Inflammatory macrophage treated with lipopolysaccharide for 1 hour (primary cell): ENCODE measurements at places on chromosomes 7 and 10.

- DNase-seq, result peak; percentile 18
These were observed 18.7 kb downstream of the PLXNA4 start for GRCh38 chr7:132557489-132558044.

DNA sequence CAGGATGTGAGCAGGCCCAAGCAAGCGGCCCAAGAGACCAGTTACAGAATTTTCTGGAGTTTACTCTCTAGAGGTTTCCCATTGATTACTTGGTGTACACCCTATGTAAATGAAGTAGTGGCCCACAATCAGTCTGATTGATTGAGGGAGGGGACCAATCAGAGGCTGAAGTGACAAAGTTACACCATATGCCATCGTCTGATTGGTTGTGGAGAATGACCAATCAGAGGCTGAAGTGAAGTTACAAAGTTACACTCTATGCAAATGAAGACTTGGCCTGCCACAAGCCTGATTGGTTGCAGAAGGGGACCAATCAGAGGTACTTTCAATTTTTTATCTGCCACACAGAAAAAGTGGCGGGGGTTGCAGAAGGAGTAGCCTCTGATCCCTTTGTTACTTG, 83.7 kb downstream of the KIF20B start:
- DNase-seq, result no peak

- DNase-seq, result no peak
These were observed 86.5 kb upstream of the GRB10 start for GRCh38 chr7:50869108-50869725.

- DNase-seq, result no peak
These were observed 1325.0 kb downstream of the XPNPEP1 start for GRCh38 chr10:108598320-108598695.

GRCh38 chr7:33425395-33425794, 296.0 kb downstream of the BBS9 start:
- no peak for DNase-seq

- DNase-seq, result no peak
These were observed 177.1 kb downstream of the ZNF248 start for GRCh38 chr10:37680243-37680683.

DNA sequence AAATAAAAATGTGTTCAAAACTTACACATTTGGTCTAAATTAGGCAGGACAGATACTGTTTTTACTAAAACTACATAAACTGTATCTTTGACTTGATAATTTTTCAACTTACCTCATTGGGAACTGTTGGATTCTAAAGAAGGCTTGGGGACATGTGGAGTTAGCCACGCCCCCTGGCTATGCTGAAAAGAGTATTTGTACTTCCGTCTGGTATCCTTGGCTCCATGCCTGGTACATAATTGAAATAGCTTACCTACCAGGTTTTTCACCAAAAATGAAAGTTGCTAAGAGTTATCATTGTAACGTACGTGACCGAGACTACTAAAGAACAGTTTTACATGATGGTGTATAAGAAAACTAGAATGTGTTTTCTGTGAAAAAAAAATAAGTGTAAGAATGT, 604.8 kb upstream of the IGFBP3 start:
- DNase-seq, result no peak

DNA sequence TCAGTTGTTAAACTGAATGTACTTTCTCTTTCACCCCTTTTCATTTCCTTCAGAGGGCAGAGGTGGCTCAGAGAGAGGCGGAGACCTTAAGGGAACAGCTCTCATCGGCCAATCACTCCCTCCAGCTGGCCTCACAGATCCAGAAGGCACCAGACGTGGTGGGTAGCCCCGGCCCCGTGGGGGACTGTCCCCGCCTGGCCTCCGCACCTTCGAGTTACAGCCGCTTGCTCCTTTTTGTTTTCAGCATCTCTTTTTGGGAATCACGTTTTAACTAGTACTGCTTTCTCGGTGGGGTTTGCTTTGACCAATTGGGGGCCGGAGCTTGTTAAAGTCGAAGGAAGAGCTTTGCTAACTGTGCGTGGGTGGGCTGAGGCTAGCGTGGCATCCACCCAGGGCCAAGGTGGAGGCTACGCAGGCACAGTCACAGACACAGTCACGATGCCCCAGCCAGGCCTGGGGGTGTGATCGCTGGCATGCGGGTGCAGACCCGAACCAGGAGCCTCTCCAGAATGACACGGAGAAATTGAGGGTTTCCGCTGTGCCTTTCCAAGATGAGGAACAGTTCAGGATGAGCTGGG, 116.2 kb upstream of the SH2B2 start:
- no peak for DNase-seq

DNA sequence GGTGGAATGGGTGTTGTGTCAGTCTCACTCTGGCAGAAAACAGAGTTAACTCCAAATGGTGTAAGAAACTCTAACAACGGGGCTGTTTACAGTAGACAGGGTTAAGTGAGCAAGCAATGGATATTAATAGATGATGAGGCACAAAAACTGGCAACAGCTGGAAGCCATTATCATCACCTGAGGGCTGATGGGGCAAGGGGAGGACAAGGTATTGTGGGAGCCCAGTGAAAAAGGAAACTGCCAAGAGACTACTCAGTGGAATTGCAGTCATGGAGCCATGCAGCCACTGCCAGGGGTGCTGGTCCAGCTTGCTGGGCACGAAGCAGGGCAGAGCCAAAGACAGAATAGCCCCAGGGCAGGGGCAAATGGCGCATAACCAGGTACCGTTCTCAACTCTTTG, 260.7 kb downstream of the BICC1 start:
- no peak for DNase-seq

DNA sequence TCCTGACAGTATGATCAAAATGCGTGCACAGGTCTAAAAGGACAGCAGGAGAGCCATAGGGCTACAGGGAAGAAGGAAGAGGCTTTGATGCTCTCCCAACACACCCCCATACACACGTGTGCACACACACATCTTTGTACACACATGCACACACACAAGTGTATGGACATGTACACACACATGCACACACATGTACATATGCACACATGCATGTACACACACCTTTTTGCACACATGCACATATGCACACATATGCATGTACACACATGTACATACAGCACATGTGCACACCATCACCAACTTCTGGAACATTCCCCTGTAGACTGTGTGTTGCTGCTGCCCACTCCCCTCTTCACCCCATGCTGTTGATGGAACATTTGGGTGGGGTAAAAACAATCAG, 255.6 kb upstream of the CTBP2 start:
- DNase-seq, result no peak

DNA sequence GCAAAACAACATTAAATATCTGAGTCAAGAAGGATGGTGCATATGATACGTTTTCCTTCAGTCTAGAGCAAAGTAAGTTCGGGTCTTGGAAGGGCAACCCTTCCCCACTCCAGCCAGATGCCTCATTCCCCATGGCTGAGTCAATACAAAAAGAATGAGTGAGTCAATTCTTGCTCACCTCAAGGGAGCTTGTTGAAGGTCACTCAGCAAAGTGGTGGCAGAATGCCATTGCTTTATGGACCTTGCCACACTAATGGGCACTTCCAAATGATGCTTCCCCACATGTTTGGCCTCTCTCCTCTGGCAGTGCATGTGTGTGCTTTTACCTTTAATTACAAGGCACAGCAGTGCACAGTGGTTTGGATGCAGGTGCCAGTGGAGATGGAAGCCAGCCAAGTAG, 296.5 kb downstream of the SORCS3 start:
- DNase-seq, result no peak

- no peak for DNase-seq
These were observed 325.9 kb downstream of the ADARB2 start for GRCh38 chr10:1411451-1411850.

DNA sequence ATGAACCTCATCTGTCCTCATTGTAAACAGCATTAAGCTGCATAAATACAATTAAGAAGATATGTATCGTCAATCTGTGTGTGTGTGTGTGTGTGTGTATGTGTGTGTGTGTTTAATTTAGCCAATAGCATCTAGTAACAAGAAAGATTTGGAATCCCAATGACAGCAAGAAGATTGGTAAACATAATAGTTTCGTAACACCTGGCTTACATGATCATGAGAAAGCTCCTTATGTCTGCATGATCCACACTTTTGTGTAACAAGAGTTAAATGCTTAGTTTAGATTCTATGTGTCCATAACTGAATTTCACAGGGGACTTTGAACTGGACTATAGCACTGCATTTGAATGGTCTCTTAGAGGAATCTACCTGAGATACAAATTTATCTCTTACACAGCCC, 191.0 kb upstream of the BET1 start:
- no peak for DNase-seq

DNA sequence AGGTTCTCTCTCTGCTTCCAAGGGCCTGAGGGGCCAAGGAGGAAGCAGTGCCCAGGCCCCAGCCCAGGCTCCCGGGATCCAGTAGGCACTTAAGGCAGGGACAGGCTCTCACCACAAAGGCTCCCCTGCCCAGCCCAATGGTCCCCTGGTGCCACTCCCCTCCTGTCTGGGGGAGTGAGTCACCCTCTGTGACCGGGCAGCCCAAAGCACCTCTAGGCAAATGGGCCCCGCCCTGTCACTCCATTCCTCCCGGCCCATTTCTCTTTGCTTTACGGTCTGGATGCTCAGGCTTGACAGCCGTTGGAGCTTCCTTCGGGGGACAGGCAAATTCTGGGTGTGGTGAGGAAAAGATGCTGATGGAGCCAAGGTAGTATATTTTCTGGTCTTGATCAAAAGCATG, at the start of gene CALHM3:
Gene CALHM3 (minus strand): TSS at position 106 of the 400 bp plus-strand sequence. CDS start 208 bp downstream, outside the sequence.
- DNase-seq, result no peak

DNA sequence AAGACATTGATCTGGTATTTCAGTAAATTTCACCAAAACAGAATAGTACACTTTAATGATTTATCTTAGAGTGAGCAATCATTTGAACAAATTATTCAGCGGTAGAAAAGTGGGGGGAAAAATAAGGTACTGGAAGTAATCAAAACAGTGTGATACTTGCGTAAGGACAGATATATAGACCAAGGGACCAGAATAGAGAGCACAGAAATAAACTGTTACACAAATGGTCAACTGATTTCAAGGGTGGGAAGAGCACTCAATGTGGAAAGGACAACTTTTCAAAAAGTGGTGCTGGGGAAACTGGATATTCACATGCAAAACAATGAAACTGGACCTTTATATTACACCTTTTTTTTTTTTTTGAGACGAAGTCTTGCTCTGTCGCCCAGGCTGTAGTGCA, 119.9 kb downstream of the NRBF2 start:
- DNase-seq, result no peak

- DNase-seq, result no peak
These were observed 44.0 kb upstream of the HPSE2 start for GRCh38 chr10:99279626-99280111.

DNA sequence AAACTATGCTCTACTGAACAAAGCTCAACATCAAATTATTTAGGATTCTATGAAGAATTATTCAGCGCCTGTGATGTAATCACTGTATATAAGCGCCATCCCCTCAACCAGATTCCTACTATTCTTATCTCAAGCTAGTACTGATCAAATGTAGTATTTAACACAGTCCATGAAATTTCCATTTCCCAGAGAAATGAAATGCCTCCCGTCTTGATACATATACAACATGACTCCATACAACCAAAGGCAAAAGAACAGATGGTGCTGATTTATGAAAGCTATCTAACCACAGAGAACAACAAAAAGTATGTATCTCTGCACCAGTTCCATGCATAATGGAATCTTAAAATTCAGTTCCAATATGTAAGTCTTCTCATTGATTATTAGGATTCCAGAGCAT, 406.1 kb downstream of the PARD3 start:
- DNase-seq, result no peak

DNA sequence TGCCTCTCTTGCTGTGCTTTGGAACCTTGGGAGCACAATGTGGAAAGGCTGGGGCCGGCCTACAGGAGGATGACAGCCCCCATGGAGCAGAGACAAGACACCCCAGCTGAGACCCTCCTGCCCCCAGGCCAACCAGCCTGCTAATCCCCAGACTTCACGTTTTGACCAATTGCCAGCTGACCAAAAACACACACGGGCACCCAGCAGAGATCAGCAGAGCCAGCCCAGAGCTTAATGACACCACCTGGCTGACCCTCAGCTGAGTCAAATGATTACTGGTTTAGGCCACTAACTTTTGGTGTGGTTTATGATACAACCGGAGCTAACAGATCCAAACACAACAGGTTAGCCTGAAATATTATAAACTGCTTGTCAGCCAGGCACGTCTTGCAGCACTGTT, 111.2 kb upstream of the KIF5B start:
- DNase-seq, result no peak

DNA sequence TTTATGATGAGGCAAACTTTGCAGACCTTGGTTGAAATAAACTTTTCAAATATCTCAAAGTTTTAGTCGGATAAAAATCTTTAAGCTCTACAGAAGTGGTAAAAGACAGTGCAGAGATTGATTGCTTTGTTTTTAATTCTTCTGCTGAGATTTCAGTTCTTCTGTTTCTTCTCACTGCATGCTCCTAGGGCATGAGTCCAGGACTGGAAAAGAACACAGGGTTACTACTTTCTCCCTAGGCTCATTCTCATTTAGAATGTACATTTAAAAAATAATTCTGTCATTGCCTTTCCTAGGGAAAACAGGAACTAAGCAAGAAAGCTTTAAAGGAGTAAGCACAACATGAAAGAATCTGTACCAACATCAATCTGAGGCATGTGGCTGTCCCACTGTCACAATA, 256.7 kb upstream of the DGKB start:
- no peak for DNase-seq

- no peak for DNase-seq
These were observed 282.9 kb downstream of the PAXIP1 start for GRCh38 chr7:154720016-154720415.

DNA sequence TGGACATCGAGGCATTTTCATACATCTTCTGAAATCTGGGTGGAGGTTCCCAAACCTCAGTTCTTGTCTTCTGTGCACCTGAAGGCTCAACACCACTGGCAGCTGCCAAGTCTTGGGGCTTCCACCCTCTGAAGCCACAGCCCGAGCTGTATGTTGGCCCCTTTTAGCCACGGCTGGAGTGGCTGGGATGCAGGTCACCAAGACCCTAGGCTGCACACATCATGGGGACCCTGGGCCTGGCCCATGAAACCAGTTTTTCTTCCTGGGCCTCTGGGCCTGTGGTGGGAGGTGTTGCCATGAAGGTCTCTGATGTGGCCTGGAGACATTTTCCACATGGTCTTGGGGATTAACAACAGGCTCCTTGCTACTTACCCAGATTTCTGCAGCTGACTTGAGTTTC, 62.1 kb downstream of the INPP5A start:
- DNase-seq, result no peak

GRCh38 chr7:54802841-54803240, 43.8 kb upstream of the SEC61G start:
- no peak for DNase-seq

DNA sequence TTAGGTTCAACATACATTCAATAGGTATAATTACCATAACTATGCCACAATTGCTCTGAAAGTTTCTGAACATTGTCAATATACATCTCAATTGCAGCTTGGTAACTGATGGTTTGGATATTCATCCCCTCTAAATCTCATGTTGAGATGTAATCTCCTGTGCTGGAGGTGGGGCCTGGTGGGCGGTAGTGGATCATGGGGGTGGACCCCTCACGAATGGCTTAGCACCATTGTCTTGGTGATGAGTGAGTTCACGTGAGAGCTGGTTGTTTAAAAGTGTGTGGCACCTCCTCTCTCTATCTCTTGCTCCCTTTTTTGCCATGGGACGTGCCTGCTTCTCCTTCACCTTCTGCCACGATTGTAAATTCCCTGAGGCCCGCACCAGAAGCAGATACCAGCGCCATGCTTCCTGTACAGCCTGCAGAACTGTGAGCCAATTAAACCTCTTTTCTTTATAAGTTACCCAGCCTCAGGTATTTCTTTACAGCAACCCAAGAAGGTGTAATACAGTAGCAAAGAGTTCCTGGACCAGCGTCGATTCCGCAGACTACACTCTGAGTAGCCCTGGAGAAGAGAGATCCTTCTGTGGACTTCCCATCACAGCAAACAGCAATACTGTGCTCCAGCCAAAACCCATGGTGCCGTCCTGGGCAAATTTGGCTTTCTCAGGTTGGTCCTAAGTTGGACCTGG, 83.8 kb upstream of the GRB10 start:
- DNase-seq, result no peak
